ENCODE measurements at places on chromosomes 7 and 10.

DNA sequence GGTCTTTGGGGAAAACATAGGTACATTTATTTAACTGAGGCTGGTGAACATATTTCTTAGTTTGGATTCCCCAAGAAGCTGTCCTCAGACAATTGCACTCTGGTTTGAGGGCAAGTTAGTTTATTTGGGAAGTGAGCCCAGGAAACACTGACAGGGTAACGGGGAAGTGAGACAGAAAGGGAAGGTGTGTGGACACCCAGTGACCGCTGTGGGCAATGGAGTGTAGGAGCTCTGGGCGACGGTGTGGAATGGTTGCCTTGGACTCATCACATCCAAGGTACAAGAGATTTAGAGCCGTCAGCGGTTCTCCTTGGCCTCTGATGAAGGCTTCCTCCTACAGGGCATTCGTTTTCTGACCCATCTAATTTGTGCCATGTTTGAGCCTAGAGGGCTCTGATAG is 7.1 kb downstream of the MRC1 start:
- no peak for DNase-seq

GRCh38 chr10:95987685-95988426 is 55.5 kb upstream of the CCNJ start:
- DNase-seq, result no peak

- DNase-seq, result no peak
Measured at GRCh38 chr7:121341933-121342332, 13.1 kb downstream of the WNT16 start.

- DNase-seq, result no peak
Measured at GRCh38 chr7:104208421-104208780, 588 bp upstream of the ORC5 start.

- DNase-seq, result no peak
Measured at GRCh38 chr10:119289227-119289920, 82.0 kb downstream of the GRK5 start.

DNA sequence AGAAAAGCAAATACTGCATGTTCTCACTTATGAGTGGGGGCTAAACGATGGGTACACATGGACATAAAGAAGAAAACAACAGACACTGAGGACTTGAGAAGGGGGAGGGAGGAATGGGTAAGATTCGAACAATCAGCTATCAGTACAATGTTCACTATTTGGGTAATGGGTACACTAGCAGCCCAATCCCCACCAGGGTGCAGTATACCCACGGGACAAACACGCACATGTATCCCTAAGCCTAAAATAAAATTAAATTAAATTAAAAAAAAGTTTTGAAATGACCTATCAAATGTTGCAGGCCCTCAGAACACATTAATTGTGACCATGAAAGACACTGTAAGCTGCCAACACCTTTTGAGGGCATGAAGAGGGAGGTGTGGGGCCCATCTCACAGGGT is 316.0 kb downstream of the WDR37 start:
- no peak for DNase-seq

DNA sequence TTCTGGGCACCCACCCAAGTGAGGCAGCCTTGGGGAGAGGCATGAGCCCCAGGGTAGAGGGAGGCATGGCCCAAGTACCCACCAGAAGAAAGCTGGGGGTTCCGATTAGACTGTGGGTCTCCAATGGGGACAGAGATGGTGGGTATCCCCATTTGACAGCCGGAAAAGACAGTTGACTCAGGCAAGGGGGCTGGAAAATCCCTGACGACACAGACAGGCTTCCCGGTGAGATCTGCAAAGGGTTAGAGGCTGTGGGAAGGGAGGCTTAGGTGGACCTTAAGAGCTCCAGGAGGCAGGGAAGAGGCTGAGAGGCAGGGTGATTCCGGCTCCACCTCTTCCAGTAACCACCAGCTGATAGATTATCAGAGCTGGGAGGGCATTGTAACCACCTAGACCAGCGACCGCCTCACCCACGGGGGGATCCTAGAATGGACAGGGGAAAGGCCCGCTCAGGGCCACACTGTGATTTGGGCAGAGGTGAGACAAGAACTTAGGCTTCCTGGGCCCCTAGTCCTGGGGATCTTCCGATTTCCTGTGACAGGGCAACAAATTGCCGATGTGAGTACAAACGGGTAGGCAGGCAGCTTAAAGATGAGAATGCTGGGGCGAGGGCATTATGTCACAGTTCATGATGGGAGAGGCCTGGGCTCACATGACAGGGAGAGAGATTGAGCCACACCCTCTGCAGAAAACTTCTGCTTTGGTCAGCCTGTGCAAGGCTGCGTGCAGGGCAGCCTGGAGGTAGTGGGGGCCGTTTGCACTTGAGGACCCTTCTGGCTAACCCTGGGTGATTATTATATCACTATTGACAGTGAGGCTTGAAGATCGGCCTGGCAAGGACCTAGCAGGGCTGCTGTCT is 5.4 kb downstream of the TBATA start:
- DNase-seq, result no peak

Data from stimulated activated CD8-positive, alpha-beta memory T cell treated with anti-CD3 and anti-CD28 coated beads, Interleukin-4, amount 100 ng/mL, for 1 hour (primary cell).